8988T (cell line): ENCODE measurements at places on chromosomes 16 and 17.

DNA sequence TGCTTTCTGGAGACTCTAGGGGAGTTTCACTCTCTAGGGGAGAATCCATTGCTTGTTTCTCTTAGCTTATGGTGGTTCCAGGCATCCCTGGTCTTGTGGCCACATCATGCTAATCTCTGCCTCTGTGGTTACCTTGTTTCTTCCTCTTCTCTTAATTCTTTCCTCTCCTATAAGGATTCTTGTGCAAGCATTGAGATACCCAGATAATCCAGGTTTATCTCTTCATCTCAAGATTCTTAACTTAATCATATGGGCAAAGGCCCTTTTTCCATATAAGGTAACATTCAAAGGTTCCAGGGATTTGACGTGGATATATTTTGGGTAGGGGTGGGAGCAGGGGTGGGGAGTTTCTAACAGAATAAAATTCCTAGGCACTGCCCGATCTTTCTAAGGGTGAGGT, 32.6 kb downstream of the FAM20A start:
- DNase-seq = no peak

DNA sequence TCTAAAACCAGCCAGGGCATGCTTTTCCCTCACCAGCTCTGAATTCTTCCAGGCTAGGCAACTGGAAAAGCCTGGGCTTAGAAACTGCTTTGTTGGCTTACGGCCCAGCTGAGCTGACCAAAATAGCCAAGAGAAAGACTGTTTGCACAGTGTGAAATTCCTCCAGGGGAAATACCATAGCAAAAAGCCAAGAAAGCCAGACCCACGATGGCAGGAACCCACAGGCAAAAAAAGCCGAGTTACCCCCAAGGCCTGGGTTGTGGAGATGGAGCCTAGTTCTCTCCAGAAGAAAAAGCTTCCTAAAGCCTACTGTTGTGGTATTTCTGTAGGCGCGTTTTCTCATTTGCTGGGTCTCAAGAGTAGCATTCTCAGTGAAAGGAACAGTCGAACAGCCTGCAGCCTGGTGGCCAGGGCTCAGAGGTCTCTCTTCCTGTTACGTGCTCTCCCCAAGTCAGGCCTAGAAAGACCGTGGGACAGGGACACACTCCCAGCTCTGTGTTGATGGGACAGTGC, 9.2 kb downstream of the SP2 start:
- DNase-seq = no peak

DNA sequence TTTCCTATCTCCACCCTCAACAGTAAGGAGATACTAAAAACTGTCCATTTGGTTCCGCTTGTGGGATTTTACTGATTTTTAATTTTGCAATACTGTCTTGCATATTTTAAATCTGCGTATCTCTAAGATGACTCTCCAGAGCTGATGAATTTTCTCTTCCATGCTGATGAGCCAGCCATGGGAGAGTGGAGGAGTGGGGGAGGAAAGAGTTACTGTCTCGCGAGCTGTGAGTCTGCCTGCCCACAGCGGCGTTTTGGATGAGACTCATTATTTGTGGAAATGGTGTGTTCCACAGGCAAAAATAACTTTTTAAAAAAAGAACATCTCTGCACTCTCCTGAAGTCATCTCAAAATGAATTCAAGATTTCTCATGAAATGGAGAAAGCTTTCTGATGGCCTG, 34.6 kb upstream of the MYOCD start:
- no peak for DNase-seq

GRCh38 chr17:74532115-74532514, 840 bp upstream of the CD300LB start:
- no peak for DNase-seq

GRCh38 chr17:79156463-79157095, 82.0 kb downstream of the ENGASE start:
- DNase-seq = no peak

- peak; percentile 64 for DNase-seq
Observed at GRCh38 chr16:15704545-15704987, 54.5 kb downstream of the NDE1 start.

- peak; percentile 98 for DNase-seq
Observed at GRCh38 chr17:17812211-17813054, 24.4 kb downstream of the SREBF1 start.

DNA sequence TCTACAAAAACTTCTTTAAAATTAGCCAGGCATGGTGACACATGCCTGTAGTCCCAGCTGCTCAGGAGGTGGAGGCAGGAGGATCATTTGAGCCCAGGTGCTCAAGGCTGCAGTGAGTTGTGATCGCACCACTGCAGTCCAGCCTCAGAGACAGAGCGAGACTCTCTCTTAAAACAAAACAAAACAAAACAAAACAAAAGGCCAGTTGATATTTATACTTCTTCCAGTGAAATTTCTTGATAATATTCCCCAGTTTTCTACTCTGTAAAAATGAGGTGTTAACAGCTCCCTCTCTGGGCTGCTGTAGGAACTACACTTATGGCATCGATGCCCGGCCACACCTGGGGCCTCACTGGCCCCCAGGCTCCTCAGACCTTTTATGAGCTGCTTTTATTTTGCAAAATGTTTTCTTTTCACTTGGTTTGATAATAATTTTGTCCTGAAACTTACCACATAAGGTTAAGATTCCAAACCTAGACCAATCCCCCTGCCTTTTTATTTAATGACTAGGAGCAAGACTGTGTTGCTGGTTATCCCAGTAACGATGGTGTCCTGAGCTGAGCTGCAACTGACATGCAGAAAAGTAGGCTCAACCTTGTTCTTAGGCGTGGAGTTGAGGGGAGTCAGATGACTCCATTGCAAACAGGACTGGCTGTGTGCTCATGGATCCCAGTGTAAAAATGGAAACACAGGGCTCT, 17.6 kb downstream of the MAPK8IP3 start:
- DNase-seq = no peak

GRCh38 chr17:58759522-58759921, 3.9 kb downstream of the PPM1E start:
- no peak for DNase-seq

- DNase-seq = no peak
Observed at GRCh38 chr16:710500-711075, 4.3 kb upstream of the METRN start.

- no peak for DNase-seq
Observed at GRCh38 chr17:2855063-2855600, 58.9 kb downstream of the RAP1GAP2 start.

GRCh38 chr17:65121368-65121767, 15.8 kb upstream of the RGS9 start:
- no peak for DNase-seq

- no peak for DNase-seq
Observed at GRCh38 chr16:57306676-57307341, 22.3 kb upstream of the PLLP start.

GRCh38 chr16:82864332-82865040, 237.7 kb downstream of the CDH13 start:
- DNase-seq = no peak

GRCh38 chr16:70331588-70332358, 14.9 kb upstream of the DDX19A start:
- DNase-seq = no peak

DNA sequence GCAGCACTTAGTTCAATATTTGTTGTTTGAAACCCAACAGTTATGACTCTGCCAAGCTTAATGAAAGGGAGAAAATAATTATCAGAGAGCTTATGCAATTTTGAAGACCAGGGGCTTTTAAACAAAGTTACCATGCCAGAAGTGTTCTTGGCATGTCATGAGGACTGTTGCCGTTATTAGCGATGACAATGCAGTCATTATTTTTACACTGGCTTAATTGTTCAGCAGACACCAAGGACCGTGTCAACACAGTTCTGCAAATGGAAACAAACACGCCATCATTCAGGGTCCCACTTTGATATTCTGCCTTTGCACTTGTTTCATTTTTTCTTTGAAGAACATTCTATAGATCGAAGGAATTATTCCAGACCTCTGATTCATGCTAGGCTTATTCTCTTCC, 518.5 kb downstream of the CDH13 start:
- DNase-seq = no peak

GRCh38 chr16:57758331-57759117, 23.0 kb downstream of the KATNB1 start:
- DNase-seq = no peak

DNA sequence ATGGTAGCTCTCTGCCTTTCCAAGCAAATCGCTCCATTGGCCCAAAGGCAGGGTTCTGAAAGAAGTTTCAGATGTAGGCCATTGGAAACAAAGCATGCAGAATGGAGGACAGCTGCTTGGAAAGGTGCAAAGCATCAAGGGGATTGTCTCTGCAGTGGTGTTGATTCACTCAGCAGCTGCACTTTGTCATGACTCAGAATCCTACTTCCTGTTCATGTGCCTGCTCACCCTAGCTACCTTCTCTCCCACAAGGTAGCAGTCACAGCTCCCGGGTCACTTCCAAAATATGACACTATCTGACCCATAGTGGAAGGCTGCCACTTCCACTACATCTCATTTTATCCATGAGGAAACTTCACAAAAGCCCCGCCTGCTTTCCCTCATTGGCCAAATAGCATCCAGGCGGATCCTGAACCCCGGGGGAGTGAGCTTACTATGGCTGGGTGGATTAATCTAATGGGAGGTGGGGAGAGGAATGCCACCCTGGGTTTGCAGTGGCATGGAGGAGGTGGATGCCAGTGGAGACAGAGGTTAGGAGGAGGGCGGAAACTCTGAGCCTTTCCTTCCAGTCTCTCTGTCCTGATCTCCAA, 74.7 kb upstream of the NKD1 start:
- DNase-seq = no peak

DNA sequence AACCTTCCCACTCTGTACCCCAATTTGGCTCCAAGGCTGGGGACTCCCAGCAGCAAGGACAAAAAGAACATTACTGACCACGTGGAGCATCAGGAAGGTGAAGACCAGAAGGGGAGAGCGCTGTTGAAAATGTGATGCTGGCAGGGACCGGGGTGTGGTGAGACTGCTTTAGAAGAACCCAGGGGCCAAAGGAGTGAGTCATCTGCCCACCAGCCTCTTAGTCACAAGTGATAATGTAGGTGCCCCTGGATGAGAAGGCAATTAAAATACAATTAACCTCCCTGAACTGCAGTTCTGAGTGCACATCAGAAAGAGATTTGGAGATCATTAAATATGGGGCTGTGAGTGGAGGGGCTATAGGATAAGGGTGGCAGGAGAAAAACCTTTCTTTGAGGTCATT, 366.6 kb upstream of the CCL2 start:
- DNase-seq = no peak

- DNase-seq = no peak
Observed at GRCh38 chr17:57045868-57046704, 39.0 kb upstream of the AKAP1 start.

DNA sequence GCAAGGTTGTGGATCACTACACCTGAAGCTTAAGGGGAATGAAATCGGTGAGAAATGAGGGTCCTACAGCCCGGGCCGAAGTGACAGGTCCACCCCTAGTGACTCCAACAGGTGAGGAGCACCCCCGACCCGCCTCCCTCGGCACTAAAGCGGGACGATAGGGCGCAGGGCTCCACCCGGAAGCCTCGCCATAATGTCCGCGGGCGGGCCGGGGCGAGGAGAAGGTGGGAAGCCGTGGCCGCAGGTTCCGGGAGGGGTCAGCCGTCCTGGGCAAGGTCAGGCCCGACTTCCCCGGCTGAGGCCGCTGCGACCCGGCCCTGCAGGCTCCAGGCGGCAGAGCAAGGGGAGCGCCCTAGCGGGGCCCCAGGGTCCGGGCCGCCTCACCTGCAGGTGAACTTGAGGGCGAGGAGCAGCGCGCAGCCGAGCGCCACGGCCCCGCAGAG, 543 bp downstream of the TXNDC11 start:
- DNase-seq = peak; percentile 11

- no peak for DNase-seq
Observed at GRCh38 chr16:55308973-55309372, 15.0 kb upstream of the IRX6 start.

GRCh38 chr17:29042026-29042678, 789 bp upstream of the PIPOX start:
- no peak for DNase-seq

DNA sequence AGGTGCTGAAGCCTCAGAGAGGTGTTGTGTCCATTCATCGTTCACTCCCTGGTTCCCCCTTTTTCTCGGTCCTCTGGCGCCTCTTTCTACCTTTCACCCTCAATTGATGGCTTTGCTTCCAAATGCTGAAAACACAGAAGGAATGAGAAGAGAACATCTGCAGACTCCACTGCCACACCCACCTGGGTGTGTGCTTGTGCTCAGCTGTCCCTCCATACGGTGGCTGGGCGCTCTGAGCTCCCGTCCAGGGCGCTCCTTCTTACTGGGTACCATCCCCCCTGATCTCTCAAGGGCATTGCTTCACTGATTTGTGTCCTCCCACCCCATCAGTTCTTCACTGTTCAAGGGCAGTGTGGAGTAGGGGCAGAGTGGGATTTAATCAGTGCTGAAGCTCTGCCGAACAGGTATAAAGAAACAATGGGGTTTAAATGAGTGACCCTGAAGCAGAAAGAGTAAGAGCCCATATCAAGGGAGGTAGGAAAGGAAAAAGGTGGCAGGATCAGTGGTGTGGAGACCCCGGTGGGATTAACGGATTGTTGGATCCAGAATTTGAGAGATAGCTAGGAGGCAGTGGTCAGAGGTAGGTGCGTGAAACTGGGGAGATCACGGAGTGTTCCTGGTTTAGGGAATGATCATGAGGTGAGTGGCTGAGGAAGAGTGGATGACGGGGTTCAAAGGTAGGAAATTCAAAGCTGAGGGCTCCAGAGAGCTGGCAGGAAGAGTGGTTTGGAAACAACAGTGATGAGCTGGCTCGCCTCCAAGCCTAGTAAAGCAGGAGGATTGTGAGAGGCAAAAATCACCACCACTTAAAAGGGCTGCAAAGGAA, 40.8 kb downstream of the MRTFB start:
- no peak for DNase-seq

DNA sequence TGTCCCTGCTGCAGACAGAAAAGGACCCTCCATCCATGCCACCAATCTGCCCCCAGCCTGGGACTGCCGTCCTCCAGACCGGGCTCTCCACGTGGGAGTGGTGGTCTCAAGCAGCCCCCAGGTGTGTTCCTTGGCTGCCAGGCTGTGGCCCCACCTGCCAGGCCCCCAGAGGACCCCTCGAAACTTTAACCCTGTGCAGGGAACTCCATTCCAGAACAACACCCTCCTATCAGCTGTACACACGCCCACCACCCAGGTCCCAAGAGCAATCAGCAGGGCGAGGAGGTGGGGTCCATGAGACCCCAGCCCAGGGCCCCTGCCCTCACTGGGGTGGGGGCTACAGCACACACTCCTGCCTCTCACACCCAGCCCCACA, 1.4 kb downstream of the PYCR1 start:
- DNase-seq = no peak

DNA sequence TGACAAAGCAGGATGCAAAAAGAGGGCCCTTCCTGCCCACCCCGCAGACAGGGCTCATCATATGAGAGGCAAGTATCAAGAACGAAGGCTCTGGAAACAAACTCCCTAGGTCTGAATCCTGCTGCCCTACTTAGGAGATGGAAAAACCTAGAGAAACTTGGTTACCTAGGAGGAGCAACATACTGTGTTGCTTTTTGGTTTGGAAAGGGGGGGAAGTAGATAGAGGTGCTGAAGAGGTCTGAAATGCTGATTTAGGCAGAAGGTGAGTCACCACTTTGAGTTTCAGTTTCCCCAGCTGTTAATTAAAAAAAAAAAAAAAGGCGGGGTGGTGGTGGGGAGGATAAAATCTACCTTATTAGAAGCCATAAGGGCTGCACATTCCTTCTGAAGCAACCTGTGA, 1.5 kb downstream of the N4BP1 start:
- no peak for DNase-seq
